ENCODE measurements at places on chromosomes 1 and 21. TPM values are rescaled to one million over a fixed set of nuclear protein-coding genes. Genes with fewer than 3 reads are reported as not detected.

KRTAP10-9 gene
- total RNA-seq, result not detected

DNA sequence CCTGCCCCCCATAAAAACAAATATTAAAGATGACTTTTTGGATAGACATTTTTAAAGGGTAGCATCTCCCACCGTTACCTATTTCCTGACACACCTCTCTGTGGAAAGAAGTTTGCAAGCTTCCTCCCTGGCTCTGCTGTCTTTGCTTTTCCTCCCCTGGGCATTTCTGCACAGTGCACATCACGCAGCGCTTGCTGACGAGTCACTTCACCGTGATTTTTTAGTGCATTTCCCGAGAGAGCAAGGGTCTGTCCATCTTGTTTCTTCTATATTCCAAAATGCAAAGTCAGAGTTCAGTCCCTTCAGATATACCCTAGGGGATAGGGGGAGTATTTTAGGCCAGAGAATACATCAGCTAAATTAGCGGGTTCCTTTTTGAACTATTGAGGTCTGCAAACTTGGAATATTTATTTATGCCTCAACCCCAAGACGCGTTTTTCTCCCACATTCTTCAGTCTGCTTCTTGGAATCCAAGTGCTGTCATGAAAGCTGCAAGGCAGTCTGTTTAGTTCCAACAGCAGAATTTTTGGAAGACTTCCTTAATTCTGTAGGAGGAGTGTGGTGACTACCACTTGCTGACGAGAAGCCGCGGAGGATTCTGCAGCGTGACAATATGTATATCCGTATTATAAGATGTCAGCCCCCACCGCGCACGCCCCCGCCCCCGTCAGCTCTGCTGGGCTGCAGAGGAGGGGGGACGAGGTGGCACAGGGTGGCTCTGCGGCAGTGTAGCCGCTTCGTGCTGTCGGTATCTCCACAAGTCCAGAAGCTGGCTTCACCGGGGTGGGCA is 22.4 kb downstream of the SMYD2 start:
- no peak for DNase-seq

- no peak for DNase-seq
These were observed 266.6 kb upstream of the CAMK1G start for GRCh38 chr1:209316929-209317328.

TMEM240 gene
- 5.0 TPM for total RNA-seq

DNA sequence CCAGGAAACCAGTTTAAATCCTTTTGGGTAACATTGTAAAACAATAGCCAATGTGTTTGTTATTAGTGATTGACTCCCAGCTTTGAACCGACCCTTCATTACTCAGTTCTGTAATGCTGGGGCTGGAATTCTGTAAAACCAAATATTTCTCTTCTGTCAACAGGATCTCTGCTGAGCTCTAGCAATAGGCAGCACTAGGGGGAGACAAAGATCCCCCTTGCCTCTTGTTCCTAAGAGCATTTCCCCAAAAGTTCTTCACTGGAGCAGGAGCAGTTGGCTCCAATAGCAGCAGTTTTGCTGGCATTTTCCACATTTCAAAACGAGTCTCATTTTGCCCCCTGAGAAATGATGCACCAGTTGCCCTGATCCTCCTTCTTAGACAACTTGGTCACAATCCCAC is 1671.1 kb downstream of the MRPL39 start:
- DNase-seq, result no peak

CFAP45 gene
- total RNA-seq, result 1.6 TPM

DNA sequence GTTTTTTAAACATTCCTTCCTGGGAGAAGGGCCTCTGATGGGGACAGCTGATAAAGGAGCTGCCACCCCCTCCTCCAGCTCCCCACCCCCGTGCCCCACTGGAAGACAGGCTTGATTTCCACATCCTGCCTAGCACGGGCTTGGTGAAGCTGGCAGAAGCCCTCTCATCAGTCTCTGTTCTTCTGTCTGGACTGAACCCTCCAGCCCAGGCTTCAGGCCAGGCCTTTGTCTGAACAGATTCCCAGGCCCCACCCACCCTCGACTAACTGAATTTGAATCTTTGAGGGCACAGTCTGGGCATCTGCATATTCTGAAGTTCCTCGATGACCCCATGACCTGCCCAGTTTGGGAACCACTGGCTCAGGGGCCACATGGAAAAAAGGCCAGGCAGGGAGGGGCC is 75.3 kb downstream of the CD58 start:
- no peak for DNase-seq

GRCh38 chr1:240562111-240562590 is 49.8 kb downstream of the GREM2 start:
- DNase-seq, result no peak

GRCh38 chr1:58011978-58012377 is 534.5 kb downstream of the OMA1 start:
- no peak for DNase-seq

DNA sequence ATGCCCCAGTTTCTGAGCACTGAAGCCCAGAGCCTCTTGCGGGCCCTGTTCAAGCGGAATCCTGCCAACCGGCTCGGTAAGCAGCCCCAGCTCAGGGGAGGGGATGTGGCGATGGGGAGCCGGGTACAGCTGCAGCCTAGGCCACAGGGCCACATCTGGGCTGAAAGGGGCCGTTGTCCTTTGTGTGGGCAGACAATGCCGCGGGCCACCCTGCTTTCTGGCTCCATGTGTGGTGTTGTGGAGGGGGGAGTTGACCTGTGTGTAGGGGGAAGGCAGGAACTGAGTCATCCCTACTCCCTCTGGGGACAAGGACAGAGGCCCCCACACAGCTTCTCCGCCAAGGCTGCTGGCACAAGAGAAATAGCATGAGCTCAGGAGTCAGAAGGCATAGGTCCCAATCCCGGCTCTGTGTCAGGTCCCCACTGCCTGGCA is 26.0 kb downstream of the RPS6KA1 start:
- no peak for DNase-seq

- no peak for DNase-seq
These were observed 18.8 kb downstream of the RNF115 start for GRCh38 chr1:145805057-145805456.

RIMS3 gene
- 0.81 TPM for total RNA-seq

KAZN gene
- 3.6 TPM for total RNA-seq

GRCh38 chr1:87669674-87670073 is 341.0 kb downstream of the LMO4 start:
- DNase-seq, result no peak

HES5 gene
- total RNA-seq, result not detected

DNA sequence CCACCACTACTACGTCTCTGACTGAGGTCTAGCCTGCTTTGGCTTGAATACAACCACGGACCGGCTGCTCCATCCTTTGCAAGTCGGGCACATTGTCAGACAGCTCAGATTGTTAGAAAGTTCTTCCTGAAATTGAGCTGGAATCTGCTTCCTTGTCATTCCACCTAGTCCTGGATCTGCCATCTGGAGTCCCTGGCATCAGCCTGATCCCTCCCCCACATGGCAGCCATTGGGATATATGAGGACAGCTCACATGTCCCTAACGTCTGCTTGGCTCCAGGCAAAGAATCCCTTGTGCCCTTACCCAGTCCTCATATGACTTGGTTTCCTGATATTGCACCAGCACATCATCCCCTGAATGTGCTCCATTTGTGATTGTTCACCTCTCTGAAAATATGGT is 56.3 kb upstream of the SYT6 start:
- no peak for DNase-seq

GRCh38 chr1:54645806-54646676 is 4.5 kb downstream of the MROH7 start:
- no peak for DNase-seq

OR6K3 gene
- total RNA-seq, result not detected

DNA sequence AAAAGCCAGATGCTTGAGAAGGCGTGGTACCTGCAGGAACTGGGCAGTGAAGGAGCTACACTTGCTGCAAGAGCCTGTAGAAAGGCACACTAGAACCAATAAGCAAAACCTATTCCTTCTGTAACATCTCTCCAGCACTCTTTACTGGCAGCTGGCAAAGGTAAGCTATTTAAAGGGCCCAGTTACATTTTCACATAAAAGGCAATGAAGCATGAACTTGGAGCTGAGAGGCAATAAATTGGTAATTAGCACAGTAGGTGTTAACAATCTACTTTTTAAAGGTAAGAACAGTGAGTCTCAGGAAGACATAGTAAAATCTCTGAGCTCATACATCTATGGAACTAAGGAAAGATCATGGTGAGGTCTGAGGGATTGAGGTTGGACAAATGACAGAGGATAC is 167.1 kb upstream of the OLFM3 start:
- no peak for DNase-seq

DNA sequence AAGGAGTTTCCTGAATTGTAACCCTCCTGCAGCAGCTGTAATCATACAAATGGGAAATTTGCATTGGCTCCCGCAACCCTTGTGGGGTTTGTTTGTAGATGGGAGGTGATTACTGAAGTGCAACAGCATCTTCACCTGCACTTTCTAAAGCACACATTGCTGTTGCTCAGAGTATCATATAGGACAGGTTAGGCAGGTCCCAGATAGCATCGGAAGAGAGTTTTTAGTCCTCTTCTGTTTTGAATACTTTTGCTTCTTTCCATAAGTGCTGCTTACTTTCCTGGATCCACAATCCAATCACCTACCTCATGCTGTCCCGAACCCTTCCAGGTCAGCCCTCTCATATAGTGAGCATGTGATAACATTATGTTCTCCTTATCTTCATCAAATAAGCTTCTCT is 300.4 kb downstream of the PTPRC start:
- DNase-seq, result no peak

GRCh38 chr1:201818971-201819750 is 9.8 kb upstream of the IPO9 start:
- no peak for DNase-seq

DNA sequence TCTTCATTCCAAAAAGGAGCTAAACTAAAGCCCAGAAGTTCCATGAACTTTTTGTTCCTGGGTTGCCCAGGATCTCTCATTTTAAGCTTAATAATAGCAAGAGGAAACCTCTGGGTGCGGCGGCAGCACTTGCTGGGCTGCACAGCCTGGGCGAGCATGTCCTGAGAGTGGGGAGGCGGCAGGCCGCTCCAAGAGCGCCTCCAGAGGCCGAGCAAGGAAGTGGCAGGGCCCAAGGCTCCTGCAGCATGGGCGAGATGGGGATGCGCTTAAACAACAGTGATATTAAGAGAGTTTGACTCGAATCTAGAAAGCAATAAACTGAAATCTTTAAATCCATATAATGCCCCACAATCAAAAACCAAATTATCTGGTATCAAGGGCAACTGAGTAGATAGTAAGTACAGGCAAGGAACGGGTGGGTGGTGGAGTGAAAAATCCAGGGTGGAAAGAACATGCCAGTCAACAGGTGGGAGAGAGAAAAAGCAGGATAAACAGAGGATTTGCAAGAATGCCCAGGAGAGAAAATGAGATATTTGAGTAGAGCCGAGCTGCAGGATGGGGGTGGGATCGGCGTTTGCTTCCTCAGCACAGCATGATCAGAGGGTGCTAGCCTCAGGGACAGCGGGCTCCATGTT is 14.1 kb upstream of the TNR start:
- peak; percentile 70 for DNase-seq
